ENCODE measurements at places on chromosomes 3 and 15.

DNA sequence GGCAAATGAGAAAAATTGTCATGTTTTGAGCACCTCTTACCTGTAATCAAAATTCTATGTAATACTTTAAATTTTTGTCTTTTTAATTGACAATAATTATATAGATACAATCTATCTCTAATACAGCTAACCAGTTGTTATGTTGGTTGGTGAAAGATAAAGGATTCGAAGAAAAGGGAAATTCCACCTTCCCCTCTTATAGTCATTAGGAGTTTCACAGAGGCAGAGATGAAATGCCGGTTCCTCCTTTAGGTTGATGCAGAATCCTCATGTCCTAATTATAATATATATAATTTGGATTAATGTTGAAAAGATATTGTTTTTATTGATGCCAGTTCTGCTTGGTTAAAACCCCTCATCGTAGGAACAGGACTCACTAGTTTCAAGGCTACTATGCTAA lies 67.1 kb downstream of the LRCH3 start:
- DNase-seq: no peak

GRCh38 chr3:16536996-16537395 lies 23.5 kb upstream of the RFTN1 start:
- no peak for DNase-seq

DNA sequence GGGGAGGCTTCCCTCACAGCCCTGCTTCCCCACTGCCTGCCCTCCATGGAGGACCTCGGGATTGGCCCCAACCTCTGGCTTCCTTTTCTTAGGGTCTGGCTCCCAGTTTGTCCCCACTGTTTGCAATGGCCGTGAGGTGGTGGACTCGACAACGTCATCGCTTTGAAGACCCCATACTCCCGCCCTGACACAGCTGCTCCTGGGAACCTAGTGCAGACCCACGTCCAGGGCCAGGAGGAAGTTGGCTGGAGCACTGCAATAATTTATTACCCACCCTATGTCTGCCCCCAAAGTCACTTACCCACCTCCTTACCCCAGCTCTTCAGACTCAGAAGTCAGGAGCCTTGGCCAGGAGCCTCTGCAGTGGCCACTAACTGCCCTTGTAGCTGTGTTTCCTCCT lies 11.1 kb downstream of the GRM2 start:
- peak; percentile 3 for DNase-seq

GRCh38 chr15:78533331-78533730 lies 6.9 kb upstream of the PSMA4 start:
- no peak for DNase-seq

DNA sequence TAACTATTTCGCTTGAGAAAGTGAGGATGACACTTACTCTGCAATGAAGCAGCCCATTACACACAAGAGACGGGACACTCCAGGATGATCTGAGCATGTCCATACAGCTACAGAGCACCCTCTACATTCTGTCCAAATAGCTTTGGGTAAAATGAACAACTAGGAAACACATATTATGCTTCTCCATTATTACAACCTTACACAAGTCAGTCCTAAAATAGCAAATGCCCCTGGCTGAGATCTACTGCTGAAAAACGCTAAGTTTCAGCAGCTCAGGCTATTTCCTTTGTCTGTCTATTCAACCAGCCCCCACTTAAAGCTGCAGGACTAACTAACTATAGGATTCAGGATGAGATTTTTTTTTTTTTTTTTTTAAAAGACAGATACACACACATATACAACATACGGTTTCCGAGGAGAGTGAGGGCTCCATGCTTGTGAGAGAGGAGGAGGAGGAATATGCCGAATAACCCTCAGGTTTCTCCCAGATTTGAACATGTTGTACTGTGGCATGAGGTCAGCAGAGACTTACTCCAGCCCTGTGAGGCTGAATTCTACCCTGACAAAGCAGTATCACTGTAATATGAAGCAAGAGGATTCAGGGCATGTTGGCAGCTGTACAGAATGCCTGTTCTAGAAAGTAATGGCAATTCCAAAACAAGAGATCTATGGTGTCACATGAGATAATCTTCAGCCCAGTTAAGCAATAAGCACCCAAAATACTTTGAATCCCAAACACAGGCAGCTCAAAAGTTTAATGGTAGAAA lies 117.3 kb upstream of the PLXND1 start:
- DNase-seq: peak; percentile 66
